ENCODE measurements at places on chromosomes 16 and 17.

DNA sequence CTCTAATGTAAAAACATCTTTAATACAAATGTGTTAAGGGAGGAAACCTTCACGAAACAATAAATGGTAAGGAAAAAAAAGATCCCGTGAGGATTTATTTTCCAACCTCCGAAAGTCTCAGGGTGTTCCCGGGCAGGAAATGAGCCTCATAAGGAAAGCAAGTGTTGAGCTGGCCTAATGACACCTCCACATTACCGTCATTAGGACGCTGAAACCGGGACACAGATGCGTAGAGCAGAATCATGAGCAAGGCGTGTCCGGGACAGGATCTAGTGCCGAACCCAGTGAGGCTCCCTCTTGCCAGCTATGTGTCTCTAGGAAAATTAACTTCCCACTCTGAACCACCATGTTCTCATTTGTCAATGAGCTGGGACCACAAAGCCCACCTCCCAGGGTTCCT is 22.7 kb upstream of the CYTH1 start:
- DNase-seq = no peak

- no peak for DNase-seq
These were observed 13.6 kb upstream of the CLEC18A start for GRCh38 chr16:69937465-69937951.

- peak; percentile 31 for DNase-seq
These were observed 85.3 kb downstream of the STXBP4 start for GRCh38 chr17:55053855-55054254.

GRCh38 chr17:51601622-51602261 is 341.4 kb downstream of the UTP18 start:
- no peak for DNase-seq

- no peak for DNase-seq
These were observed 119.8 kb downstream of the HIC1 start for GRCh38 chr17:2174468-2175293.

GRCh38 chr17:36602924-36603384 is 1.6 kb downstream of the MRM1 start:
- peak; percentile 82 for DNase-seq

DNA sequence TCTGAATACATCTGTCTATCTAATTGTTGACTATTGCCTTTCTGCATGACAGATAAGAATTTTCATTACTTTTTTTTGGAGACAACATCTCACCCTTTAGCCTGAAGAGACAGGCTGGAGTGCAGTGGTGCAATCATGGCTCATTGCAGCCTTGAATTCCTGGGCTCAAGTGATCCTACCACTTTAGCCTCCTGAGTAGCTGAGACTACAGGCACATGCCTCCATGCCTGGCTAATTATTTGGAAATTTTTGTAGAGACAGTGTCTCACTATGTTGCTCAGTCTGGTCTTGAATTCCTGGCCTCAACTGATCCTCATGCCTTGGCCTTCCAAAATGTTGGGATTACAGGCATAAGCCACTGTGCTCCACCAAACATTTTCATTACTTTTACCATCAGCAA is 99.8 kb upstream of the ELAC2 start:
- no peak for DNase-seq

GRCh38 chr17:64787255-64787920 is 125.3 kb upstream of the SMURF2 start:
- DNase-seq = no peak

GRCh38 chr17:39563476-39563875 is 44.2 kb downstream of the NEUROD2 start:
- DNase-seq = no peak

GRCh38 chr16:6926341-6926740 is 406.3 kb upstream of the RBFOX1 start:
- DNase-seq = no peak

DNA sequence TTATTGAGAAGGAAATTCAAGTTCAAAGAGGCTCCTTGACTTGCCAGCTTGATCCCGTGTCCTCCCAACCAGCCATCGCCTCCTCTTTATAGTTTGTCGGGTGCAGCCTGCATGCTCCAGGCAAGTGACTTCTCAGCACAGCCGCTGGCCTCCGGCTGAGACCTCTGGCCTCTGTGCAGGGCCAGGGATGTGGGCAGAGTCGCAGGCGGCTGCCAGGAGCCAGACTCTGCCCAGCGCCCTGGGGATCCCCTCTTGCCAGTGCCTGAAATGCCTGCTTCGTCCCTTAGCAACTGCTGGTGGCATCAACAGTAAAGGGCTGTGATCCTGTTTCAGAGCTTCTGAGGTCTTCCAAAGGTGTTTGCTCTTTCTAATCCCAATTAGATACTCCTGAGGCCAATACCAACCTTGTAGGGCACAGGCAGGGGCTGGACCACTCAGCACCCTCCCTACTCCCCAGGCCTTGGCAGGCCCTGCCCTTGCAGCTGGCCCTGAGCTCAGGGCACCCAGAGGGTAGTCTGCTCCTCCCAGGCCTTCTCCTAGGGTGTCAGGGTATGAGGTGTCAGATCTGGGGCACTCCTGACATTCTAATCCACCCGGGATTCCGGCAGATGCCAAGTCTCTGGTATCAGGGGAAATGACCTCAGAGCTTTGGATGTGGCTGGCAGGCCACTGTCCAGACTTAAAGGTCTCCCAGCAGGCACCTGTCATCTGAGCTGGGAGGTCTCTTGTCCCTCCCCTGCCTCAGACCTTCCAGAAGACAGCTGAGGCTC is 68.0 kb upstream of the SIAH1 start:
- DNase-seq = no peak

DNA sequence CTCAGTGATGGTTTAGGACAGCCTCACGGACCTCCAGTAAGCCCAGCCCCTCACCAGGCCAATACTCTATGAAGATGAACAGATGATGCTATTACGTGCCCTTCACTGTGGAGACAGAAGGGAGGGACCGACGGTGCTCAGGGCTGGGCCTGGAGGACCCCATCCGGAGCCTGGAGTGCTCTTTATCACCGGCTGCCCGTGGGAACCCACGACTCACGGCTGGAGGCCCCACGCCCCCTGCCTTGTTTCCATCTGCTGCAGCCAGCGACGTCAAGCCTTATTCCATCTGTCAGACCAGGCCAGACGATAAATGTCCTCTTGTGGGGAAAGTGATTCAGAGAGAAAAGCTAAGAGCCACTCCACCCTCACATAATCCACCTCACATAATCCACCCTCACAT is 4.0 kb upstream of the TIMM22 start:
- no peak for DNase-seq

GRCh38 chr16:68786685-68787418 is 49.8 kb downstream of the CDH1 start:
- no peak for DNase-seq

DNA sequence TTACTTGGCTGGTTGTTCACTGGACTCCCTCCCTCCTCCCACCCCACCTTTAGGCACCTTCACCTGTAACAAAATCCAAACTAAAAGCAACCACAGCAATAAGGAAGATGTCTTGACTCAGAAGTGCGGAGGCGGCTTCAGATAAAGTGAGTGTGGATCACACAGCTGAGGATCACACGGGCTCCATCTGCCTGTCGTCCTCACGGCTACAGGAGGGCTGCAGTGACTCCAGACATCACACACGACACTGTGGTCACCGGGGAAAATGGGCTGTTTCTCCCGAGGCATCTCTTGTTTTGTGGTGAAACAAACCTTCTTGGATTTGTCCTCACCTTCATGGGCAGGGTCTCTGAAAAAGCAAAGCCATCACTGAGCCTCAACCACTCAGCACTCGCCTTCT is 7.9 kb upstream of the ACSF3 start:
- no peak for DNase-seq

- DNase-seq = no peak
These were observed 28.6 kb upstream of the NDRG4 start for GRCh38 chr16:58471209-58471975.

DNA sequence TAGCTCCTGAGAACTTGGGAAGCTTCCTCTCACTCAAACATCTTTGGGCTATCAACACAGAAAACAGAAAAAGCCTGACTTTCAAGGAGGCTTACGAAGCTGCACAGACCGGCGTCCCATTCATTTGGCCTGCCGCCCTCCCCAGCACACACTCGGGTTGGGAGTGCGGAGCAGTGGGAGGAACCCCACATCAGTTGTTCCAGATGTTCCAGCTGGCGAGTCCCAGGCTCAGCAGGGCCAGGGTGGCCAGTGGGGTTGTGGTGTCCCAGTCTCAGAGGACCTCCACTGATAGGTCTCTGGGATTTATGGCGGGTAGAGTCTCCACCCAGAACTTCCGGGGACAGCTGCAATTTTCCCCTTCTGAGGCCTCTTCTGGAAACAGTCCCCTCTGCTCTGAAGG is 43.1 kb upstream of the DLX4 start:
- no peak for DNase-seq

- DNase-seq = peak; percentile 80
These were observed 9.1 kb downstream of the TIMP2 start for GRCh38 chr17:78915872-78916632.

- DNase-seq = no peak
These were observed 294.5 kb downstream of the SNX29 start for GRCh38 chr16:12271006-12271405.

GRCh38 chr17:75542728-75543336 is 17.3 kb downstream of the LLGL2 start:
- no peak for DNase-seq

DNA sequence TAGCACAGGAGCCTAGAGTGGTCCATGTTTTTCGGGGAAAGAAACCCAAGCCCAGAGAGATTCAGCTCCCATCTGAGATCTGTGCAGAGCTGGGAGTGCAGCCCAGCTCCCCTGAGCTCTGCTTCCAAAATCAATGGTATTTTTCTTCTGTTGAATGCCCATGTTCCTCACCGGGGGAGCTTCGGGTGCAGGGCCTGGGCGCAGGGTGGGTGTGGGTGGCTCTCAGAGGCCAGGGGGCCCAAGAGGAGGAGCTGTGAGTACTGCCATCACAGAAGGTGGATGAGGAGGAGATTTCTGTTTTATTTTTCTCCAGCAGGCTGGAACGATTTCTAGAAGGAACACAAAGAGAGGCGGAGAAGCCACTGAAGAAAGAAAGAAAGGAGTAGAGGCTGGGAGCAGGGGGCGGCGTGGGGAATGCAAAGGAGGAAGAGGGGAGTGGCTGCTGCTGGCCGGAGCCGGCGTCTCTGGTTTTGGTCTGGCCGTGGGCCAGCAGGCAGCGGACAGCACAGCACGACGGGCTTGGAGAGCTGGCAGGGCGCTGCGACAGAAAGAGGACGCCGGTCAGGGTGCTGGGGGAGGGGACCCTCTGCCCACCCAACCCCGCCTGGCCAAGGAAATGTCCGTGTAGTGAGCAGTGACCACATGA is 76.2 kb upstream of the KSR1 start:
- DNase-seq = no peak

DNA sequence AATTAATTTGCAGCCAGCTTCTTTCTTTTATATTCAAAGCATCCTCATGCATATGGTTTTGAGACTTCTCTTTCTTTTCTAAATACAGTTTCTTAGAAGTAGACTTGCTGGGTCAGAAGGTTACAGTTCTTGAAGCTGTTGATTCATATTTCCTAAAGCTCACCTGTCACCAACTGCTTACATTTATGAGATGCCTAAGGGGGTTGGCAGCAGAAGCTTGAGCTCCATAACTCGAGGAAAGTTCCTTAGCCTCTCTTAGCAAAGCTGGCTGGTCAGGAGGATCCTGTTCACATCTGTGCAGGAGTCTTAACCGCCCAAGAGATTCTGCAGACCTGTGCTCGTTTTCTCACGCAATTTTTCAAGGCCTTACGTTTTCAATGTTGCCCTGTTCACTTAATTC is 218.8 kb downstream of the SNX29 start:
- no peak for DNase-seq

DNA sequence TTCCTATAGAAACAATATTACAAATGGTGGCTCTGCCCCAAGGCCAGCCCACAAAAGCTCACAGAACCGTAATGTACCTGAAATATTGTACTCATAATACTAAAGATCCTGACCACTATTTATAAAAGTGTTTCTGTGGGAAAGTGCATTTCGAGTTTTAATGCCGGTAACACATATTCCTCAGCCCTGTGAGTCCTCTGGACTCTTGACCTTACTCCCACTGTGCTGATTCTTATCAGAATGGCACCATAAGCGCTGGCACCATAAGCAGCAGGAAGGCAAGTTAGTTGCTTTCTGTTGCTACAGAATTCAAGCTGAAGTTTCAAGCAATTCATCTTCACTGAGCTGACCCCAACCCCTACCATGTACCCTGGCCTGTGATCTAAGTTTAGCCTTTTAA is 36.4 kb upstream of the MED13 start:
- DNase-seq = no peak

GRCh38 chr16:57889960-57890751 is 80.8 kb downstream of the CNGB1 start:
- peak; percentile 93 for DNase-seq

- DNase-seq = no peak
These were observed 15.5 kb downstream of the GSE1 start for GRCh38 chr16:85628645-85629044.

- no peak for DNase-seq
These were observed 19.1 kb downstream of the CRAMP1 start for GRCh38 chr16:1631230-1631629.

GRCh38 chr16:14236401-14236800 is 165.3 kb downstream of the MRTFB start:
- DNase-seq = no peak

GRCh38 chr16:85426806-85427205 is 186.3 kb upstream of the GSE1 start:
- DNase-seq = no peak

DNA sequence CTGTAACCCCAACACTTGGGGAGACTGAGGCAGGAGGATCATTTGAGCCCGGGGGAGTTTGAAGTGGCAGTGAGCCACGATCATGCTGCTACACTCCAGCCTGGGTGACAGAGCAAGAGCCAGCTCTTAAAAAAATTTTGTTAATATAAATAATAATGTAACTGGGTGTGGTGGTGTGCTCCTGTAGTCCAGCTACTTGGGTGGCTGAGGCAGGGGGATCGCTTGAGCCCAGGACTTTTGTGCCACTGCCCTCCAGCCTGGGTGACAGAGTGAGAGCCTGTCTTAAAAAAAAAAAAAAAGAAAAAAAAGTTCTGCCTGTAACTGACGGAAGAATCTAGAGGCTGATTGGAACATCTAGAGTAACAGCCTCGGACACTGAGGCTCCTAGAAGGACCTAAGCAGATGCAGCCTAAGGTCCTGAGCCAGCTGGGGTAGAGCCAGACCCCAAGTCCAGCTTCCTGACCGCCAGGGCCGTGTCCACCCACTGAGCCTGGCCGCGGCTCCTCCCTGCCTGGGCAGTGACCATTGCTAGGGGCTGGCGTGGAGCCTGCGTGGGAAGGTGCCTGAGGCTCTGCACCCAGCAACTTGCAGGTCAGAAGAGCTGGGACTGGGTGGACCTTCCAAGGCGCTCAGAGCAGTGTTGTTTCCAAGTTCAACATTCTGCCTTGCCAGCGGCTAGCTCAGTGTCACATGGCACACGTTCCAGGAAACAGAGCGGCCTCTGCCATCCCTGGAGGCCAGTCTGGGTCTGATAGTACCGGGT is 209.4 kb upstream of the CIBAR2 start:
- DNase-seq = no peak

DNA sequence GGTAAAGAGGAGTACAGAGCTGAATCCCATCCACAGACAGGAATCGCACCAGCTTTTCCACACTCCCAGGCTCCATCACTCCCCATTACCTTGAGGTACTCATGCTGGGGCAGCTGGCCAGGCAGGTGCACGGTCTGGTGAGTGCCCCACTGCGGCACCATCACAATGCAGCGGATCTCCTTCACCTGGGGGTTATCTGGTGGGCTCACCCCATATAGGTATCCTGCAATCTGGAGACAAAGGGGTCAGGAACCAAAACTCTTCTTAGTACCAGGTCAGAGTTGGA is 1.8 kb upstream of the RILP start:
- DNase-seq = no peak
